H1 (cell line): ENCODE measurements at places on chromosomes 5 and 9.

DNA sequence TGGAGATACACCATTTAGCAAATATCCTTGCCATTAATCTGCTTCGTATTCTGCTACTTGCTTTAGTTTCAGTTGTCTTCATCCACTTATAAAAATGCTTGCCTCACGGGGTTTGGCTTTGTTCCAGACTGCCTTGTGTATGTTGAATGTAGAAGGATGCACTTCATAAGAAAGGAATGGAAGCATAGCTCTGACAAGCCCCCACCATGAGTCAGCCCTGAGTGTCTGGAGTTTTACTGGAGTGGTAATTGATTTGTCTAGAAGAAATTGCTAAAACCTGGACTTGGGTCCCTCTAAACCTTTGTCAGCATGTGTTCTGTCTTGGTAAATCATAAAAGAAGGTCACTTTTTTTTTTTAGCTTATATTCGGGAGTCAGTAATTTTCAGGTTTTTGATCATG lies 4.6 kb downstream of the TEX48 start:
- DNase-seq, result no peak

DNA sequence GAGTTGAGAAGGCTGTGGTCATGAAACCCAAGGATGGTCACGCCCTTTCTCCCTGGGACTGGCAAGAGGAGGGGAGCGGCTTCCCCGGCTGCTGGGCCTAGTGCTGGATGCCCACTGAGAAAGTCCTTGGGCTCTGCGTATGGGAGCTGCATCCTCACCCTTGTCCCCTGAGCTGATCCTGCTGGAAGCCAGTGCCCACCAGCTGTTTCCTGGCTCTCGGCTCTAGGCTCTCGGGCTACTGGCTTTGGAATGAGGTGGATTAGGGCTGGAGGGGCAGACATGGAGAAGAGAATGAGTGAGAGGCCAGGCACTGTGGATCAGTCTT lies 149.3 kb upstream of the PPP1R26 start:
- DNase-seq, result no peak

DNA sequence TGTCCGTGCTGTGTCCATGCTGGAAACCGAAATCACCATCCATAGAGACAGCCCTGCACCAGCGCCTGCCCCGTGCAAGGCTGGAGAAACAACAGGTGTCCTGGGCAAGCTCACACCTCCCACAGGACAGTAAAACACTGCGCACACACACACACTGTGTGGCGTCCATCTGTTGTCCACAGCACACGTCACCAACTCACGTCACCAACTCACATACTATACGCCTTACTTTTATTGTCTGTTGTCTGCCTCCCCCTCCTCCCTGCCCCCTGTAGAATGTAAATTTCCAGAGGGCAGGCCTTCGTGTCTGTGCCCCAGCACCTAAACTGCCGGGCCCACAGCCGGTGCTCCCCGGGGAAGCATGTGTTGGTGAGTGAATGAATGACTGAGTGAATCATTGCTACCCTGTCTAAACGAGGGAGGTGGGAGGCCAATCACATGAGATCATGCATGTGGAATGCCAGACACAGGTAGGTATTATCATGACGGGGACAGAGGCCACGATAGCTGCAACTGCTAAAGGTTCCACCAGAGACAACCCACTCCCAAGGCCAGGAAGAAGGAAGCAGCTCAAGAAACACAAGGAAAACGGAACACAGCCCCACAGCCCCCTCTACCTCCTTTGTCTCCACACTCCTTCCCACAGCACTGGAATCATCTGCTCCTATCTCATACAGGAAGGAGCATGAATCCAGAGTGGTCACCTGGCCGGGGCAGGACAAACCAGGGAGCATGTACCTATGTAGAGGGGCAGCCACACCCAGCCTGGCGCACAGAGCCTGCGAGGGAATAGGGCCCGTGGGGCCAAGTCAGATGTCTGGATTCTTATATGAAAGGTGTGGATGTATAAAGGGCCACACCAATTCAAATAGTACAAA lies 41.9 kb downstream of the STK10 start:
- DNase-seq, result no peak

DNA sequence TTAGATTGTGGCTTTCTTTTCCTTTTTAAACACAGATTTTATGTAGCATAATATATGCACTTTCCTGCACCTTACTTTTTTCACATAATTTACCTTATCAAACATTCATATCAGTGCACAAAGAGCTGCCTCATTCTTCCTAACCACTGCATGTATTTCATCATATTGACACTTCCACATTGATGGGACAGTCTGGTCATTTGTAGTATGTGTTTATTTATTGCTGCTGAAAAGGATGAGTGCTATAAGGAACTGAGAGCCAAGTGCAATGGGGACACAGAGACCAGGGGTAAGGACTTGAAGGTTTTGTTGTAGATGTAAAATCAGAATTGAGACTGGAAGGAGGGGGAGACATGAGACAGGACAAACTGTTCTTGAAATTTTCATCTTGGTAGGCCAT lies 193.8 kb downstream of the SMARCA2 start:
- no peak for DNase-seq

DNA sequence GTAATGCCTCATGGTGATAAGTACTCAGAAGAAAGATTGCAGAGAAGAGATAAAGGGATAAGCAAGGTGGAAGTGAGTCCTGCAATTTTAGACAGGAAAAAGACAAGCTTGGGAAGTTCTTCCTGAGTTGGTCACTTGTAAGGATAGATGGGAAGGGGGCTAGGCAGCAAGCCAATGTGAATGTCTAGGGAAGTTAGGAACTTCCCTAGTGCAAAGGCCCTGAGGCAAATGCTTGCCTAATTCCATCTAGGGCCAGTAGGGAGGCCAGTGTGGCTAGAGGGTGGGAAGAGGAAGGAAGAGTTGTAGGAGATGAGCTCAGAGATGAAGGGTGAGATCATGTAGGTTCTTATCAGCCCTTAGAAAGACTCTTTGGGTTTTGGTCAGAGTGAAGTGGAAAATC lies 206.6 kb downstream of the MAT2B start:
- no peak for DNase-seq
